NCI-H1436 (cell line): ENCODE measurements at places on chromosomes 16 and 17.

DNA sequence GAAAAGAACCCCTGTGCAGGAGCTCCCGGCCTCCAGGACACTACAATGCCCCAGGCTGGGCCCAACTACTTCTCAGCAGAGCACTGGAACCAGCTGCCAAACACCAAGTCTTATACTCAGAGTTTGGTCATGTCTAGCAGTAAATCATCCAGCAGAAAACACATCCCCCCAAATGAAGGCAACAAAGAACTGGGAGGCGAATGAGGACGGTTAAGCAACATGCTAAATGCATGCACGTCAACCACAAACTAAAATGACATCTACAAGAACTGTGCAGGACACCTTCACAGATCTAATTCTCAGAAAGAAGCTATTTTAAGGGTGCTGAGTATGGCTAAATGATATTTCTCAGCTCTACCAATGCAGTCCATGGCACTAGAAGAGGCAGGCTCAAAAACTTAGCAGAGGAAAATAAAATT lies 7.6 kb upstream of the IRX5 start:
- DNase-seq: no peak

GRCh38 chr16:14539156-14539555 lies 90.9 kb downstream of the PARN start:
- no peak for DNase-seq

DNA sequence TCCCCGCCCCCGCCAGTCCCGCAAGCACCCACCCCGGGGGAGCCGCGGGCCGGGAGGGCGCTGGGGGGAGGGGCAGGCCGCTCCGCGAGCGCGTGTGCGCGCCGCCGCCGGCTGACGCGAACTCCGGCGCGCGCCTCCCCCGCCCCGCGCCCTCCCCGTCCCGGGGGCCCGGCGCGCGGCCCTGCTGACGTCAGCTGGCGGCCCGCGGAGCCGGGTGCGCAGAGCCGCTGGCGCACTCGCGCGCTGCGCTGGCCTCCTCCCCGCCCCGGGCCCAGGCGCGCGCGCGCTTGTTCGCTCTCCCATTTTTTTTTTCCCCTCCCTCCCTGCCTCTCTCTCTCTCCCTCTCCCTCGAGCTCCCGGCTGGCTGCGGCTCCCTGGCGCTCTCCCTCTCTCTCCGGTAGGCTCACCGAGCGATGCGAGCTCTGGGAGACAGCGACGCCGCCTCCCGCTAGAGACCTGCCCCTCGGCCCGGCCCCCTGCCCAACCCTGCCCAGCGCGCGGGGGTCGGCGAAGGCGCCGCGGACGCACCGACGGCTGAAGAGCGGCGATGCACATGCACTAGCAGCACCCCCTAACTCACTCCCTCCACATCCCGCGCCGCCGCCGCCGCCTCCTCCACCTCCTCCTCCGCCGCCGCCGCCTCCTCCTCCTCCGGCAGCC lies at the start of gene GNAO1:
TSS of gene GNAO1 (plus strand) at position 334 of the 660 bp plus-strand sequence. CDS start 747 bp downstream, outside the sequence.
- peak; percentile 83 for DNase-seq

- no peak for DNase-seq
These were observed 805 bp upstream of the C16orf95 start for GRCh38 chr16:87317750-87318644.

DNA sequence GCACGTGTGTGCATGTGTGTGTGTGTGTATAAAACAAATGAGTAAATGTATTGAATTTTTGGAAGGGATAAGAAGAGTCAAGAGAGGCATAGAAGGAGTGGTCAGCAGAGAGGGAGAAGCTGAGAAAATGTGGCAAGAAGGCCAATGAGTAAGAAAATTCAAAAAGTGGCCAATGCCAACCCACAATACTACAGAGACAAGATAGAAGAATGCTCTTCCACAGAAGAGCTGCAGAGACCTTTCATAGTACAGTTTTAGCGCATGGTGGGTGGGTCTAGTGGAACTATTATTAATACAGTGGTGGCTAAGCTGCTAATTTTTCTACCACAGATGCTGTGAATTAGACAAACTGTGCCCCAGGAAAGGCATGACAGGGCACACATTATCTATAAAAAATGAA lies 233.5 kb downstream of the NTN1 start:
- DNase-seq: no peak

DNA sequence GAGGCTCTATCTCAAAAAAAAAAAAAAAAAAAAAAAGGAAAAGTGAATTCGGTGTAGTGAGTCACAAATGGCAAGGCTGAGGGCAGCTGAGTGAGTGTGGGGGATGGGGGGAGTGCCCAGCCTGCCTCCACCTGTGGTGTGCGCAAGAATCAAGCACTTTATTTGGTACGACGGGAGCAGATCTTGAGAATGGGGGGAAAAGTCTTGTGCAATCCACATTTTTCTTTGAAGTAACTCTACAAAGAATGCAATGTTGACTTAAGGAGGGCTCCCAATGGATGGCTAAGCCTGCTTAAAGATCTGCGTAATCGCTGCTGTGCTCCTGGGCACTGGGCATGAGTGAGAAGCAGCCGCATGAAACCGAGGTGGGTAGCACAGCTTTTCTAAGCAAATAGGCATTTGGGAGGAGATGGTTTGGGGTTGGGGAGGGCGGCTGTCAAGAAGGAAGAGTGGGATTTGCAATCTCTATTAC lies 28.2 kb downstream of the ATP2C2 start:
- DNase-seq: no peak

GRCh38 chr16:65763640-65764305 lies 602.7 kb upstream of the CDH5 start:
- DNase-seq: no peak

GRCh38 chr17:9705745-9706144 lies 60.4 kb downstream of the USP43 start:
- DNase-seq: no peak

GRCh38 chr17:57943645-57944044 lies 11.6 kb downstream of the CUEDC1 start:
- DNase-seq: no peak

- no peak for DNase-seq
These were observed 8.1 kb upstream of the ATP2A3 start for GRCh38 chr17:3972281-3972731.

- DNase-seq: no peak
These were observed 21.0 kb downstream of the TRARG1 start for GRCh38 chr17:1300371-1300905.

- no peak for DNase-seq
These were observed 37.7 kb downstream of the REXO5 start for GRCh38 chr16:20844054-20844453.

GRCh38 chr16:24988129-24988518 lies 27.0 kb downstream of the ARHGAP17 start:
- no peak for DNase-seq

GRCh38 chr17:38619451-38619795 lies 13.7 kb upstream of the SRCIN1 start:
- no peak for DNase-seq

GRCh38 chr16:77113835-77114234 lies 77.2 kb upstream of the MON1B start:
- DNase-seq: no peak

- DNase-seq: no peak
These were observed 14.9 kb downstream of the DUS2 start for GRCh38 chr16:68037841-68038597.

GRCh38 chr16:86994651-86995171 lies 322.5 kb downstream of the C16orf95 start:
- no peak for DNase-seq

GRCh38 chr17:34474706-34475105 lies 104.7 kb upstream of the TMEM132E start:
- DNase-seq: no peak

DNA sequence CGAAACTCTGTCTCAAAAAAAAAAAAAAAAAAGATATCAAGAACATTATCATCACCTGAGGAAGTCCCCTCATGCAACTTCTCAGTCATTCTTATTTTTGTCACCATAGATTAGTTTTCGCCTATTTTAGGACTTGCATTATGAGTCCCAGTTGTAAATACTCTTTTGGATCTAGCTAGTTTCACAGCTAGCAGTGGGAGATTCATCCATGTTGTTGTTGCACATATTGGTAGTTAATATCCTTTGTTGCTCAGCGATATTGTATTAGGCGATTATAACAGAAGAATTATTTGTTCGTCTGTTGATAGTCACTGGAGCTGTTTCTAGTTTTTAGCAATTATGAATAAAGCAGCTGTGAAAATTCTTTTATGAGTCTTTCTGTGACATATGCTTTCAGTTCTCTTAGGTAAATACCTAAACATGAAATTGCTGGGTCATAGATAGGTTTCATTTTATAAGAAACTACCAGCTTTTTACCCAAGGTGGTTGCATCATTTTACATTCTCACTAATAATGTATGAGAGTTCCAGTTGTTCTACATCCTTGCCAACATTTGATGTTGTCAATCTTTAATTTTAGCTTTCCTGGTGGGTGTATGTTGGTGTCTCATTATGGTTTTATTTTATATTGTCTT lies 40.7 kb upstream of the MAP3K14 start:
- no peak for DNase-seq

DNA sequence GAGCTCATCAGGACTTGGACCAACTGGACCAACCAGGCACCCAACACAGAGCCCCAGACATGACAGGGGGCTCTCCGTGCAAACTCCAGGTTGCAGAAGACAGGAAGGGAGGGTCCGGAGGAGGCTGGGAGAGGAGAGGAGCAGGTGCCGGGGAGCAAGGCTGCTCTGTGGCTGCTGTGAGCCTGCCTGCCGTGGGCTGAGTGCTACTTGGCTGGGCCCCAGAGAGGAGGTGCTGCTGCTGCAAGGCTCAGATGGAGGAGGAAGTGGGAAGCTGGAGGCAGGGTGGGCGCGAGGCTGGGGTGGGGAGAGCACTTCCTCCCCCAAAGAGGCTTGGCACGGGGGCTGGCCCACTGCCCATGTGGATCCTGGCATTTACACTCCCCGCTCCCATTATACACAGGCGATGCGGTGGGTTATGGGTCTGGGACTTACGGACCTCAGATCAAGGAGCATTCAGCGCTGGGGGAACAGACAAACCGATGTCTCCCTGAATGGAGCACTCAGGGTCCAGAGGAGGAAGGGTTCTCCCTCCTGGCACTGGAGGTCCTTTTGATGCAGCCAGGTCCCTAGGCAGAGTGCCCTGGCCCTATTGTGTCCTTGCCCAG lies 15.9 kb downstream of the EPOP start:
- no peak for DNase-seq

- DNase-seq: no peak
These were observed 33.2 kb downstream of the CCDC57 start for GRCh38 chr17:82179412-82179811.

GRCh38 chr16:30157214-30157613 lies 26.2 kb upstream of the CORO1A start:
- no peak for DNase-seq

DNA sequence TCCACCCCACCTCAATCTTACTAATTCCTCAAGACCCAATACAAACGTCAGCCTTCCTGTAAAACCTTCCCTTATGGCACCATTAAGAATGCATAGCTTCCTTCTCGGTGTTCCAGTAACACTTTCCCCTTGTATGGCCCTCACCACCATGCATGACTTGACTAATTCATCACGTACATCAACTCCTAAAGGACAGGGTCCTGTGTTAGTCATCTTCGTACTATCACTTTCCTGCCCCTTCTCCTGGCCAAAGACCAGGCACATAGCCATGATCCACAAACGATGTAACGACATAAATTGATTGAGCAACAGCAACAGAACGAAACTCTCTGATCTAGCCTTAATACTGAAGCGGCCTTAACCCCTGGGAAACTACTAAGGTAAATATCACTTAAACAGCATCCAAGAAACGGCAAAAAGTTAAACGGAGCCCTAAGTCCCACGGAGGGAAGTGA lies 612 bp downstream of the PSMD12 start:
- no peak for DNase-seq

DNA sequence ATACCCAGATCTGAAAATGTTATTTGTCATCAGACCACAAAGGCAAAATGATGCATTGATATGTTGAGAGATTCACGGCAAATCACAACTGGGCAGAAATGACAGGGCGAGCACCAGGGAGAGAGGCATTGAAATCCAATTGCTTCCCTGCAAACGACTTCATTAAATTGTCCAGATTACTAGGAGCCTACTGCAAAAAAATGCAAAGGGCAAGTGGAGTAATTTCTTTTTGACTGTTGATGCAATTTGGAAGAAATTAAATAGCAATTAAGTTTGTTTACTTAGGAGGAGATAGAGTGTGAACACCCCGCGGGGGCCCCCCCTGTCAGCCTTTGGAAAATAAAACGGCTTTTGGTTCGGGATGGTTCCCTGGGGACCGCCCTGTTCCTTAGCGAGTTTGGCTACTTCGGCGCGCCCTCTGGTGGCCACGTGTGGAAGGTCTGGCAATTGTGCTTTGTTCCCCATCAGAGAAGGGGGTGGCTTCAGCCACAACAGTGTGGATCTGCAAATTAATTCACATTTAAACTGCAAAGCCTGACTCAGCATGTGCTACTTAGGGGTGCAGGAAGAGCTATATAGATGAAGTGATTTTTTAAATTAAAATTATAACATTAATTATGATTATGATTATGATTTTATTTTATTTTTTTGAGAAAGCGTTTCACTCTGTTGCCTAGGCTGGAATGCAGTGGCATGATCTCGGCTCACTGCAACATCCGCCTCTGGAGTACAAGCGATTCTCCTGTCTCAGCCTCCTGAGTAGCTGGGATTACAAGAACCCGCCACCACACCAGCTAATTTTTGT lies 14.5 kb upstream of the TMC7 start:
- DNase-seq: peak; percentile 79

DNA sequence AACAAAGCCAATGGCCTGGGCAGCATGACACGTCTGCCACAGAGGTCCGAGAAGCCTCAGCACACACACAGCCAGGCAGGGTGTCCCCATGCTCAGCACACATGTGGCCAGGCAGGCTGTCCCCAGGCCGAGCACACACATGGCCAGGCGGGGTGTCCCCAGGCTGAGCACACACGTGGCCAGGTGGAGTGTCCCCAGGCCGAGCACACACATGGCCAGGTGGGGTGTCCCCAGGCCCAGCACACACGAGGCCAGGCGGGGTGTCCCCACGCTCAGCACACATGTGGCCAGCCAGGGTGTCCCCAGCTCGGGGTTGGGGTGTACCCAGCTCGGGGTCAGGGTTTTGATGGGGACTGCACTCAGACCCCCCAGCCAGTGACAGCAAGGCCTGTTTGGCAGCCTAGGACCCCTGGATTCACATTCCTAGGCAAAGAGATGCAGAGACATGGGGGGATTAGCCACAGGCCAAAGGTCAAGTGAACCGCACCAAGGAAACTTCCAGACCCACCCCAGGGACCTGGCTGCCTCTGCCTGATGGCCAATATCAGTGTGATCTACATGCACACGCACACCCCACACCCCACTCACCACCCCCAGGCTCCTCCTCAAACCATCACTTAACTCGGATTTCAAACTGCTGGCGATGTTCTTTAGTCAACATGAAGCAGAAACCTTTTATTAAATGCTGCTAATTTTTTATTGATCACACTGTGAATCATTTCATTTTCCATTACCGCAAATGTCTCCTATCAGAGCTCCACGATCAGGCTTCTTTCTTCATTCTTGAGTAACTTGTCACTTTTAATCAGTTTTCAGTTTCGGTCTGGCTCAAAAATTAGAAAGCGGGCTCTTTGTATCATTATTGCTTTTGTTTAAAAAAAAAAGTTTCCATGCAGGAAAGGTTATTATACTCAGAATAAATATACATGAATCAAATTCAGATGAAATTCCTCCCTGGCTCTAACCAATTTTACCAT lies 111.4 kb downstream of the ZNF423 start:
- no peak for DNase-seq
